ENCODE measurements at places on chromosomes 12 and 14.

- DNase-seq = no peak
Measured at GRCh38 chr12:78914859-78915331, 50.3 kb downstream of the SYT1 start.

- no peak for DNase-seq
Measured at GRCh38 chr14:104515811-104516780, 63.5 kb upstream of the C14orf180 start.

GRCh38 chr12:69563166-69563762, 22.0 kb upstream of the CCT2 start:
- no peak for DNase-seq

GRCh38 chr12:112305951-112306350, 76.3 kb downstream of the HECTD4 start:
- DNase-seq = no peak

- DNase-seq = no peak
Measured at GRCh38 chr14:53896726-53897125, 59.9 kb downstream of the BMP4 start.

GRCh38 chr12:120646044-120646443, 5.6 kb downstream of the CABP1 start:
- DNase-seq = no peak

DNA sequence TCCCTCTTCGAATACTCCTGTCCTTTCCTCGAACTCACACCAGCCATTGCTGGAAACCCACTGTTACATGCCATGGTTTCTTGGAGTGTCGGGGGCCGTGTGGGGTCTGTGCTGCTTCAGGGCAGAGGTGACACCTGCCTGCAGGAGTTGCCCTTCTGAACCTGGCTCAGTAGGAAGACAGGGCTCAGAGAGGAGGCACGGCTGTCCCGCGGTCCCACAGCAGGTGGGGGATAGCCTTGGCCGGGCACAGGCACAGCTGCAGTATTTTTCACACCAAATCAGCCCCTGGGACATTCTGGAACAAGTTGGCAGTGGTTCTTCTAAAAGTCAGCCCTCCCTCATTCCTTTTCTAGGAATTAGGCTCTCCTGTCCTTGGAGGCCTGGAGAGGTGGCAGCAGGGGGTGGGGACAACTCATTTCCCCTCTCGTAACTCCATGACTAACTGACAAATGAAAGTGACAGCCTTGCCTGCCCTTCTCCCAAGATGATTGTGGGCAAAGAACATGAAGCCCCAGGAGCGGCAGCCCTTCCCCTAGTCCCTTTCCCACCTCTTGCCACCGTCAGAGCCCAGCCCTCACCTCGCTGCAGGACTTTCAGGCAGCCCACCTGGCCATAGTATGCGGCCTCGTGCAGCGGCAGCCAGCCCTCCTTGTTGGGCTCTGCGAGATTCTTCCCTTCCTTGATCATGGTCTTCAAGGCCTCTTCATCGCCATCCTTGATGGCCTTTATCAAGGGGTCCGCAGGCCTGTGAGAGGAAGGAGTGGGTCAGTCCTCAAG, 22.4 kb downstream of the ASB2 start:
- no peak for DNase-seq

GRCh38 chr12:78101946-78102635, 271.4 kb downstream of the NAV3 start:
- no peak for DNase-seq
